Skeletal muscle cell (primary cell): ENCODE measurements at places on chromosomes 11 and 22.

- no peak for DNase-seq
Measured at GRCh38 chr11:18065572-18065971, 19.5 kb upstream of the TPH1 start.

- no peak for DNase-seq
Measured at GRCh38 chr22:23704062-23704461, 13.2 kb downstream of the RGL4 start.

- no peak for DNase-seq
Measured at GRCh38 chr11:64620381-64620971, 29.5 kb downstream of the SLC22A12 start.

- DNase-seq, result no peak
Measured at GRCh38 chr11:57131080-57131790, 50.5 kb upstream of the LRRC55 start.

DNA sequence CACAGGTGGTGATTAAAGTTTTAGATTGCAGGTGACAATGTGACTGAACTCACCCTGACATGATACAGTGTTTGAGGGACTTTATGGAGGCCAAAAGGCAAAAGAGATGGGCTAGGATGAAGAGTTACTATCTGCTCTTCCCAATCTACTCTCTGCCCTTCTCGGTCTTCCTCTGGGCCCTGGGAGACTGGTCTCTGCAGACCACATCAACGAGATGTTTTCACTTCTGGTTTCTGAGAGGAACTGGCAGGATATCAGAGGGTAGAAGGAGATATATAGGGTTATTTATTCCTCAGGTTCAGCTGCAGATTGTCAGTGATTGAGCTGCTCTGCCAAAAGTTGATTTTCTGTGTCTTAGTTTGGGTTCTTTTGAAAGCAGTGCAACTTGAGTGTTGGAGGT is 32.4 kb upstream of the CD44 start:
- no peak for DNase-seq

DNA sequence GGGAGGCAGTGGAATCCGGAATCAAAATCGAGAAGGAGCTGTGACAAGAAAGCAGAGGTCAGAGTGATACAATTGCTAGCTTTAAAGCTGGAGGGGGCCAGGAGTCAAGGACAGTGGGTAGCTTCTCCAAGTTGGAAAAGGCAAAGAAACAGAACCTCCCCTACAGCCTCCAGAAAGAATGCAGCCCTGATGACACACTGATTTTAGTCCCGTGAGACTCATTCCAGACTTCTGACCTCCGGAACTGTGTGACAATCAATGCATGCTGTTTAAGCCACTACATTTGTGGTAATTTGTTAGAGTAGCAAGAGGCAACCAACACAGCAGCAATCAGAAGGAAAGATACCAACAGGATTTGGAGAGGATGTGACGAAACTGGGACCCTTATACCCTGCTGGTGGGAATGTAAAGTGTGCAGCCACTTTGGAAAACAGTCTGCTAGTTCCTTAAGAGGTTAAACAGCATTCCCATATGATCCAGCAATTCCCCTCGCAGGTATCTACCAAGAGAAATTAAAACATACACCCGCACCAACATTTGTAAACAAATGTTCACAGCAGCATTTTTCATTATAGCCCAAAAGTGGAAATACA is 66.7 kb downstream of the DSCAML1 start:
- no peak for DNase-seq

GRCh38 chr11:117226388-117227385 is 5.2 kb downstream of the PCSK7 start:
- DNase-seq, result peak; percentile 30
